ENCODE measurements at places on chromosomes 16 and 17.
A peak's percentile ranks its signal among the peaks of the same experiment; 100 is the strongest.

- no peak for DNase-seq
These were observed 29.3 kb upstream of the MFSD6L start for GRCh38 chr17:8828517-8828875.

DNA sequence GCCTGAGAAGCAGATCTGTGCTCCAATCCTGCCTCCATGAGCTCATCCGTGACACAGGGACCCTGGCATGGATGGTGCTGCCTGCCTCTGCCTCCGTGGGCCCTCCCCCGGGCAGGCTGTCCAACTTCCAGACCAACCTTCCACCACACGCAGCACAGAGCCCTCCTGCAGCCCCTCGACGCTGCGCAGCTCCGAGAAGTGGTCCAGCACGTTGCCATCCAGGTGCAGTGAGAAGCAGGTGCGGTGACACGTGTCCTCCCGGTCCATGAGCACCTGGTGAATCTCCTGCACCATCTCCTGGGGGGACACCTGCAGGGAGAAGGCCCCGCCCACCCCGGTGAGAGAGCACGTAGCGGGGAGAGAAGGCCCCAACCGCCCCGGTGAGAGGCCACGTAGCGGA, 8.4 kb downstream of the CLUH start:
- no peak for DNase-seq

DNA sequence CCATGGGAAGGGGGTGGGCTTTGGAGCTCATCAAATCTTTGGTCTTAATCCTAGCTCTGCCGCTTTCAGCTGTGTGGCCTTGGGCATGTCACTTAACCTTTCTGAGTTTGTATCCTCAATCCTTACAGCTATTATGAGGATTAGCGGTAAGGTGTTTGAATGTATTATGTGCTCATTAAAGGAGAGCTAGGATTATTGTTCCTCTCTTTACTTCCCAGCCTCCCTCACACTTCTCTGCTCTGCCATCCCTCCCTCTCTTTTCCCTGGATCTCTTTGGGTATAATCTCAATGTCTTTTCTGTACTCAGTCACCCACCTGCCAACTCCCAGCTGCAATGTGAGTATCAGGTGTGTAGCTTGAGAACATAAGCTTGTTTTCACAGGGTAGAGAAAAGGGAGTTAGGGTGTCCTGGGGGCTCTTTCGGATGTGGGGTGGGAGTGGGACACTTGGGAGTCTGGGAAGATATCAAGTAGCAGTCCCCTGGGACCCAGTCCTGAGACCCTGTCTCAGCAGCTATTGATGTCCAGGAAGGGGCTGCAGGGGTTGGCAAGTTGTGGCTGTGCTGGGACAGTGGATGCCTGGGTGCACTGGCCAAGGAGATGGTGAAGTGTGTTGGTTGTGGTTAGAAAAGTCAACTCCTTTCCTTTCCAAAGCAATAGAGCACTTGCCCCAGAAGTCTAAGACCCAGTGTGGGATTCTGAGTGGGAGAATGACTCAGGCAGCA, 1.8 kb downstream of the EFNB3 start:
- no peak for DNase-seq

DNA sequence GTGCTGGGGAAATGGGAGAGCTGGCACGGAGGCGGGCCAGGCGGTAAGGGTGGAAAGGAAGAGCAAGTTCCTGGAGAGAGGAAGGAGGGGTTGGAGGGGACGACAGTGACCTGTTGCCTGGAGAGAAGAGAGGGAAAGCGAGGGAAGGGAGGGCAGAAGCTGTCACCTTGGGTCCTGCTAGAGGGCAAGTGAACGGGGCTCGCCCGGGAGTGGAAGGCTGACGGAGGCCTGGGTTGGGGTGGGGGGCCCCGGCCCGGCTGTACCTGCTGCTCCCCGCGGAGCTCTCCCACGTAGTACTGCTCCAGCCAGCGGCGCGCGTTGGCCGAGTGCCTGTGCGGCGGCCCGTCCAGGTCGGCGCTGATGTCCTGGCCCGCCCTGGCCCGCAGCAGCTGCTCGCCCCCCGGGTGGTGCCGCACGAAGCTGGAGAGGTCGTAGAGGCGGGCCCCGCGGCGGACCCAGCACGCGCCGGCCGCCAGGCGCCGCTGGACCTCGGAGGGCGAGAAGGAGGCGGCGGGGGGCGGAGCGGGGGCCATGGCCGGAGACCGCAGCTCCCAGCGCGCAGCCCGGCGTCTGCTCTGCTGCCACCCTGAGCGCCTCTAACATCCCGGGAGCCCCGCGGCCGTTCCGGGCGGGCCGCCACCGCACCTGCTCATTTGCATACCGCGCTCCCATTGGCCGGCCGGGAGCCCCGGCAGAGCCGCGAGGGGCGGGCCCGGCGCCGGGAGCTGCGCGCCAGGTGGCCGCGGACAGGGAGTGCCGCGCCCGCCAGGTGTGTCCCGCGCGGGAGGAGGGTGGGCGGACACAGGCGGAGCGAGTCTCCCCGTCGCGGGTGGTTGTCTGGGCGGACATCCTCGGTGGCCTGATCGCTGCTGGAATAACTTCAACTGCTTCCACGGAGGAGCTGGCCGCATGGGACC, at the start of gene FA2H:
FA2H (minus strand) TSS at position 598 of the 917 bp plus-strand sequence; CDS start at position 533, 65 bp downstream.
- DNase-seq, result peak; percentile 65

- no peak for DNase-seq
These were observed 9.2 kb upstream of the PRM1 start for GRCh38 chr16:11290102-11290893.

DNA sequence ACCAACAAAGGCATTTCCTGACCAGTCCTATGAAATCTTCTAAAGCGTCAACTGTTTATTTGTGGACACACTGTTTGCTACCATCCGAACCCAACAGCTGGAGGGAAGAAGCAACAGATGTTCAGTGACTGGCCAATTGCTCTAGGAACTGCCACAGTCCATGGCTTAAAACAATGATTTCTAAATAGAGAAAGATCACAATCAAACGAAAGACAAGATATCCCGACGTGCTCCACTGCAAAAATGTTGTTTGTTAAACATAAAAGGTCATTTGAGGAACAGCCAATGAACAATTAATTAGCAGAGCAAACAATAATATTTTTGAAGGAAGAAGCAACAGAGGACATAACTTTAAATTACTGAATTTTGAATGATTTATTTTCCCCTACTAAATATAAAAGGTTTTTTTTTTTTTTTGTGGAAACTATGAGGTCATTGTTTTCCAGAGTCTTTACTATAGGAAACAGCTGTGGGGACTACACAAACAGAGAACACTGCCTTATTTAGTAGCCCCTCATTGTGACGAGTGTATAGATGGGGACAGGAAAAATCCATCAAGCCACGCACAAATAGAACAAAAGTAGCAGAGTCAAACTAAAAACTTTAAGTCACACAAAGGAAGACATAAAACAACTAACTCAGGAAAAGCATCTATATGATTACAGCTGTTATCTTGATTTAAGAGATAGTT, 17.2 kb downstream of the USP31 start:
- DNase-seq, result no peak

DNA sequence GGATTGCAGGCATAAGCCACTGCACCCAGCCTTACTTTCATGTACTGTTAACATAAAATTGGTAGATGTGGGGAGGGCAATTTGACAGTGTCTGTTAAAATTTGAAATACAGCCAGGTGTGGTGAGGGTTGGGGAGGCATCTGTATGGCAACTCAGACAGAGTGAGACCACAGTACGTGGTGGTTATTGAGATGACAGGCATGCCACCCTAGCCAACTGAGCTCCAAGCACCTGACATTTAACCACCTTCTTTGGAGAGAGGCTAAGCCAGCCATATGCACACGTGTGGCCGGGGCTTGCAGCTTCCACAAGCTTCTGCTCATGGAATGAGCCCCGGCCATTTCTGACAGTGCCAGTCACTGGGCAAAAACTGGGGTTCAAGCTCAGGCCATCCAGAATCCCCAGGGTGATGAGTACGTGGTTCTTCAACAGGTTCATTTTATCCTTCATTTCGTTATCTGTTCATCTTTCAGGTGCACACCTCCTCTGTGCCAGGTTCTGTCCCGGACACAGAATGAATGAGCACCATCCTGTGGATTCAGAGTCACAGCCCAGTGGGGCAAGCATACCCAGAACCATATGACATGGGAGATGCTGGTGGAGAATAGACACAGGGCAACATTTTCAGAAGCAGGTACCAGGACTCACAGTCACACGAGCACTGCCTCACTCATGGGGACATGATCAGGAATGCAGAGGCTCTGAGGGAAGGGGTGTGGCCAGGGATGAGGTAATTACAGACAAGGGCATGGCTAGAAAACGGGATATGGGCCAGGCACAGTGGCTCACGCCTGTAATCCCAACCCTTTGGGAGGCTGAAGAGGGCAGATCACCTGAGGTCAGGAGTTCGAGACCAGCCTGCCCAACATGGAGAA, 36.2 kb downstream of the C16orf82 start:
- no peak for DNase-seq

Data from stimulated activated CD4-positive, alpha-beta T cell treated with anti-CD3 and anti-CD28 coated beads, TNF-alpha, amount 100 ng/mL, for 48 hours (primary cell).